ENCODE measurements at places on chromosomes 16 and 17. TPM values are rescaled to one million over a fixed set of nuclear protein-coding genes. Genes with fewer than 3 reads are reported as not detected.

The HOXB4 gene
- 0.46 TPM for polyA plus RNA-seq

The C1QTNF8 gene
- not detected for polyA plus RNA-seq

The SPATA2L gene
- polyA plus RNA-seq: 2.8 TPM

The SLFN14 gene
- not detected for polyA plus RNA-seq

The NKD1 gene
- 0.54 TPM for polyA plus RNA-seq

The KCTD11 gene
- polyA plus RNA-seq: 33.7 TPM

The LAT gene
- 1.2 TPM for polyA plus RNA-seq
